Activated CD8-positive, alpha-beta memory T cell treated with anti-CD3 and anti-CD28 coated beads for 48 hours (primary cell): ENCODE measurements at places on chromosomes 16 and 17.

DNA sequence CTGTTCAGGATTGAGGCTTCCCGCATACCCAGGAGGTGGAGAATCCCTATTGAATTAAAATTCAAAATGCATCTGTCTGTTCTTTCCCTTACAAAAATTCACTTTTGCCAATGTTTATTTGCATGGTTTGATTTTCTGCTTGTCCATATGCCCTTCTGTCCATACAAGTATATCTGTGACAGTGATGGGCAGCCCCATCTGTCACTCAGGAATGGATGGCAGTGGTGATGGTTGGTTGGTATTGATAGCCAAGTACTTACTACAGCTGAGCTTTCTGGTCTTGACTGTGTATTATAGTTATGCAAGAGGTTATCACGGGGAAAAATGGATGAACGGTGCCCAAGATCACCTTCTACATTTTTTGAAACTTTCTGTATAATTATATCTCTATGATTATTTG is 171.0 kb downstream of the RBFOX1 start:
- no peak for DNase-seq

DNA sequence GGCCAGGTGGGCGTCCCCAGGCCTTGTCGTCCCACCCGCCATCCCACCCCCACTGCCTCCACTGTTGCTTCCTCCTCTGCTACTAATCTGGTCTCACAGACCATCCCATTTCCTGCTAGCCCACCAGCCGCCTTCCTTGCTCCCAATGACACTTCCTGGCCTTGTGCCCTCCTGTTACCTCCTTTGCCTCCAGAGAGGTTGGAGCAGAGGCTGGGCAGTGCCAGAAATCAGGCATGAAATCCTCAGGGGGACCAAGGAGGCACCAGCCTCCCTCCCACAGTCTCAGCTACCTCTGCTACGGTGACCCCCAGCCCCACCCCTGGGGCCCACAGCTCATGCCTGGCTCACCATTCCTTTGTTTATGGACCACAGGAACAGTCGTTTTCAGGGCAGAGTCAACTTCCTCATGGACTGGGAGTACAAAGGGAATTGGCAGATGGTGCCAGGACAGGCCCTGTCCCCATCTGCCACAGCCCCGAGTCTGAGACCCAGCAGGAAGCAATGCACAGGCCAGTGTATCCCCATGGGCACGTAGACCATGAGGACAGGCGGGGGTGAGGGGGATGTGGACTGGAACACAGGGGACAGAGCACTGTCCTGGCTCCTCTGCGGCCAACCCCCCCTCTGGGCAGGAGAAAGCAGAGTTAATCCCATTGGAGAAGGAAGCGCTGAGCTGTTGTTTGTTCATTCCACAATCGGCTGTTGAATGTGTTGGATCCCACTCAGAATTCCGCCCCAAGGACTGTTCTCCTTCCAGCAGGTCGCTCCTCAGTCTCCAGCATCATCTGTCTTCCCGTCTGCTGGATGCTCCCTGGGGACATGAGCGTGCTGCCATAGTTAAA is 2.2 kb upstream of the CDH5 start:
- no peak for DNase-seq

DNA sequence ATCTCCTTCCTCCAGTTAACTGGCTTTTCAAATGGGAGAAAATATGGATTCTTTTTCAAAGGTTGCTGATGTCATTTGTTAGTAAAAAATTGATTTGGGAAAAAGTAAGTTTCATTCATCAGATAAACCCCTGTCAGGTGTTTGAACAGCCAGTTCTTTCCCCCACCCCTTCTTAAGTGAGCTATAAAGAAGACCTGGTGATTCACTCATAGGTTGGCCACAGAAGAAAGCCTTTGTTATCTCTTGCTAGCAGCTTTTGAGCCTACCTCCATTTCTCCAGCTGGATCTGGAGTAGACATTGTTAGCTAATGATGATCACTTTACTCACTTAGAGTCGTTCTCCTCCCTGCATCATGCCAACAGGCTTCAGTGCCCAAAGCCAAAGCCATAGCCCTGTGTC is 63.0 kb downstream of the NLK start:
- DNase-seq: no peak

DNA sequence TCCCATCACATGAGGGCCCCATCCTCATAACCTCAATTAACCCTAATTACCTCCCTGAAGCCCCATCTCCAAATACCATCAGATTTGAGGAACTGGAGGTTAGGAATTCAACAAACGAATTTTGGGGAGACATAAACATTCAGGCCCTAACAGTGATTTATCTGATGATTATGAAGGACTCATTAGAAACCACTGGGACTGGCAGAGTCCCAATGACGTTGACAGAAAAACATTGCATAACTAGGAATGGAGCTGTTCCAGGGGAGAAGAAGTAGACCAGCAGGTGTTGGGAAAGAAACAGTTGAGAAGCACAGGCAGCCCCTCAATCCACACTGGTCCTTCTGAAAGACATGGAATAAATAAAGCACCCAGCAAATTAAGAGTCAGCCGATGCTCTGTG is 282.0 kb downstream of the MAP2K4 start:
- DNase-seq: no peak

GRCh38 chr16:85567935-85568334 is 45.2 kb upstream of the GSE1 start:
- DNase-seq: no peak

- DNase-seq: peak; percentile 64
Observed at GRCh38 chr17:42312285-42313130, 24.2 kb downstream of the STAT5A start.

GRCh38 chr16:4455081-4455480 is 19.3 kb downstream of the NMRAL1 start:
- no peak for DNase-seq

DNA sequence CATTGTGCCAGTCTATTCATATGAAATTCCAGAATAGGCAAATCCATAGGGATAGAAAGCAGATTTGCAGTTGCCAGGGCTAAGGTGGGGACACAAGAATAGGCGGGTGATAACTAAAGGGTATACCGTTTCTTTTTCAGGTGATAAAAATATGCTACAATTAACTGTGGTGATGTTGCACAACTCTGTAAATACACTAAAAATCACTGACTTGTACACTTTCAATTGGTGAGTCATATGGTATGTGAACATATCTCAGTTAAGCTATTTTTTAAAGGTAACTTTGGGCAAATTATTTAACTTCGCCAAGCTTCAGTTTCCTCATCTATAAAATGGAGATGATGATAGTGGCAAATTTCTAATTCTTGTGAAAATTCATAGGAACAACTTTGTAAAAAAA is 65.9 kb downstream of the CDYL2 start:
- DNase-seq: no peak

DNA sequence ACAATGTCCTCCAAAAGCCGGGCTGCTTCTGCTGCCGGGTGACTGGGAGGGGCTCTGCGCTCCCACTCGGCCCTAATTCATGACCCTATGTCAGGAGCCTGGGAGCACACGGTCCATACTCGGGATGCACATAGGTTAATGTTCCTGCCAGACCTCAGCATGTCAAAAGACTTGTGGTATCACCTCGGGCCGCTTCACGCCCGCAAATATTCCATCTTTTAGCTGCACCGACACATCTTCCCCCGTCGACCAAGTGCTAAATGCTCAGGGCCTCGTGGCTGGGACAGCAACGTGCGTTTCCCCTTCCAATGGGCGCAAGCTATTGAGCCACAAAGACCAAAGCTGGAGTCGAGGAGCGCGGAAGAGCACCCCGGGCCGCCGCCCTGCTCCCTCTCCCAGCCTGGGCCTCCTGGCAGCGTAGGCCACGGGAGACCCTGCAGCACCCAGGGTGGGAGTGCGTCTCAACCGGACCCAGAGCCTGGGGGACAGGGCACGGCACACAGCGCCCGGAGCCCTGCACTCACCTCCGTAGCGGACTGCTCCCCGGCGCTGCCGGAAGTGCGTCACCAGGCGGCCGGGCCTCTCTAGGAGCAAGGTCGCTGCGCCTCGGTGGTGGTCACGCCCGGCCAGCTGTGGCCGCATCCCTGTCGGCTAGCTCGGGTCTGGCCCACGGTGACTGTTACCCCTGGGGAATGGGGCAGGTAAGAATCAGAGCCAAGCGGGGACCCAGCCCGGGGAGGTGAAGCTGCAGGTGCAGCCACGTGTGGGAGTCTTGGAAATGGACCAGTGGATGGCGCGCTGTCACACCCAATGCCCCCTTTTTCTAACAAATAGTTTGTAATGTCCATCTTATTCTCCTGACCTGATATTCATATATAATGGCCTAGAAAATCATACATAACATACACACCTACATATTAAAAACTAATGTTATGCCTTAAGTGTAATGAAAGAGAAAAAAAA is at the start of gene ZNF23:
ZNF23 (minus strand) TSS at position 562 of the 963 bp plus-strand sequence. CDS start 5,451 bp downstream, outside the sequence.
- DNase-seq: peak; percentile 68

GRCh38 chr16:60304720-60305119 is 1570.6 kb upstream of the GOT2 start:
- no peak for DNase-seq

GRCh38 chr17:4551141-4551540 is 4.0 kb downstream of the MYBBP1A start:
- DNase-seq: no peak

- no peak for DNase-seq
Observed at GRCh38 chr16:1182316-1182671, 29.4 kb downstream of the CACNA1H start.

DNA sequence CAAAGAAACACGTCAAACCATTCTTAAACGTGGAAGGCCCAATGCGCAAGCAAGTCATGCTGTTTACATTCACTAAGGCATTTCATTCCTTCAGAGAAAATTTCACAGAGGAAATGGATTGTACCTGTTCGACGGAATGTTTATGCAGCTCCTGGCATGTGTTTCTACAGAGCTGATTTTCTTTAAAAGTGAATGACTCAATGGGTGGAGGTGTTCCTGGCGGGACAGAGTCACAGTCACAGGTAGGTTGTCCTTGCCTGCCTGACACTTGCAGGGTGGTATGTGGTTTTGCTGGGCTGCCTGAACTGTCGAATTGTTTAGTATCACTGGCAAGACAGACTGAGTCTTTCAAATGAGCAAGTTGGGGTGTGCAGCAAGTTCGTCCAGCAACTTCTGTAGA is 11.6 kb downstream of the PALB2 start:
- DNase-seq: no peak

DNA sequence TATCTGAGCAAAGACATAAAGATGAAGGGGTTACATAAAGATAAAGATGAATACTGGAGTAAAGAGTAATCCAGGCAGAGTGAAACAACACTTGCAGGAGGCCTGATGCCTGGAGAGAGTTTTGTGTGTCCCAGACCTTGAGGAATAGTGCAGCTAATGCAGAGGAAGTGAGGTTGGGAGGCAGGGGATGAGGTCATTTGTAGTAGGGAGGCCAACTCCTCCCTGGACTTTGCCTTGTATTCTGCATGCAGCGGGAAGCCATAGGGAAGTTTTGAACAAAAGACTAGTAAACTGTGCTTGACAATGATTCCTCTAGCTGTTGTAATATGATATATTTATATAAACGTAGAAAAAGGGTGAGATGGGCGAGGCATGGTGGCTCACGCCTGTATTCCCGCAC is 356.6 kb downstream of the KCNJ2 start:
- DNase-seq: no peak

DNA sequence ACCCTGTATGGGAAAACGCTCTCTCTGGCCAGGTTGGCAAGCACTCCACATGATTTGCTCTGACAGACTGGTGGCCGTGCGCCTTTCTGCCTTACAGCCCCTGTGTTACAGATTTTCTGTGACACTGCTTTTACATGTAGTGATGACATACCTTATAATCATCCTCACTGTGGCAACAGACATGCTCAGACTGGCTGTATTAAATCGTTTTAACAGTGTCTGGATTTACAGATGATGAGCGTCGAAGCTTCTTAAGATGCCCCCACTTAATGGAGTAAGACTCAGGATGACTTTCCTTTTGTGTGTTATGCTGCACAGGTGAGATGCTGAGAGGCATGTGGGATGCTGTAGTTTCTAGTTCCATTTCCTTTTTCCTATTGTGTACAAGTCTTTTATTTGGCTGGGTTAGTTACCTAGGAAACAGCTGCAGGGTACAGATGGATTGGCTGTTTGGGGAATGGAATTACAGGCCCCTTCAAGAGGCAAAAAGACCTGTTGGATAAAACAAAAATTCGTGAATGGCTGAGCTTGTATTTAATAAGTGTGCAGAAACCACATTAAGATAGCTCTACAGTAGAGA is 20.9 kb upstream of the VWA3A start:
- no peak for DNase-seq

DNA sequence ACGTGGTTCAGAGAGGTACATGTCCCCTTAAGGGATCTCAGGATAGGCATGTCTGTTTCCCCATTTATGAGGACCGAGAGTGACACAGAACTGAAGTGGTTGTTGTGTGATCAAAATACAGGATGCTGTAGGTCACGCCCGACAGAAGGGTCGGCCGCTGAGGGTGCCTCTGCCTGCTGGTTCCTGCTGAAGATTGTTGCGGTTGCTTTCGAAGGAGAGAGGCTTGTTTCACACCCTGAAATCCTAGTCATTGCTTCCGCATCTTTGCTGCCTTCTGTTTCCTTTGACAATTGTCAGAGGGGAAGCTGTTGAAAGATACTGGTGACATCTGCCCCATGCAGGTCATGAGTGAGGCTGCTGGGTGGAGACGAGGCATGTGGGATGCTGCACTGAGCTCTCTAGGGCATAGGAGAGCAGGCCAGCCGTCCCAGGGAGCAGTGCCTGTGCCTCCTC is 3.8 kb upstream of the NAT9 start:
- DNase-seq: no peak

DNA sequence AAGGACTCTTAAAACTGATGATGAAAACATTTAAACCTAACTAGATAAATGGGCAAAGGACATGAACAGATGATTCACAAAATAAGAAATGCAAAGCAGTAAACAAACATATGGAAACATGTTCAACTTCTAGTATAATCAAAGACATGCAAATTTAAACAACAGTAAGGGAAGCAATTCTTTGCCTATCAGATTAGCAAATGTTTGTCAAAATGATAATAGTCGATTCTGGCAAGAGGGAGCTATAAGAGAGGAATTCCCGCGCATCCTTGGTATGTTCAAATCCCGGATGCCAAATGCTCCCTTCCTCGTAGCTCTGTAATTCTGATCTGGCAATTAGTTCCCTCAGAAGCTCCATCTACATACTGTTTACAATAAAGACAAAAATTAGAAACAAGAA is 320.5 kb downstream of the PHKB start:
- no peak for DNase-seq

GRCh38 chr16:85924675-85925074 is 25.7 kb downstream of the IRF8 start:
- DNase-seq: no peak

- no peak for DNase-seq
Observed at GRCh38 chr17:19713901-19714361, 2.5 kb downstream of the SLC47A2 start.

GRCh38 chr16:56961851-56962281 is at the start of gene CETP:
TSS of gene CETP (plus strand) at chr16:56961950. CDS start at chr16:56961980, 30 bp downstream.
- no peak for DNase-seq

- DNase-seq: no peak
Observed at GRCh38 chr17:52666264-52666663, 507.8 kb upstream of the CA10 start.

- DNase-seq: no peak
Observed at GRCh38 chr16:89695875-89696669, 5.4 kb downstream of the SPATA2L start.

DNA sequence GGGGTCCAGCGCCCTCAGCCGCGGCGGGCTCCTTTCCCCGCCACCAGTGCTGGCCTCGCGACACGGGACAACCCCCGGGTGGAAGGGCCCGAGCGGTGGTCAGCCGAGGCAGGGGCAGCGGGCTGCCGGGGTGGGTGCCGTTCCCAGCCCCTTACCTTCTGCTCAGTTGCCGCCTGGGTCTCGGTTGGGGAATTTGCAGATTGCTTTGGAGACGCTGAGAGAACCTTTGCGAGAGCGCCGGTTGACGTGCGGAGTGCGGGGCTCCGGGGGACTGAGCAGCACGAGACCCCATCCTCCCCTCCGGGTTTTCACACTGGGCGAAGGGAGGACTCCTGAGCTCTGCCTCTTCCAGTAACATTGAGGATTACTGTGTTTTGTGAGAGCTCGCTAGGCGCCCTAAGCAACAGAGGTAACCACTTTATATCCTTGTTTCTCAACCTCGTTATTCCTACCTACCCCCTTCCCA is 381 bp downstream of the CTNS start:
- DNase-seq: no peak
